ENCODE measurements at places on chromosomes 1 and 21. TPM values are rescaled to one million over a fixed set of nuclear protein-coding genes. Genes with fewer than 3 reads are reported as not detected.

DNA sequence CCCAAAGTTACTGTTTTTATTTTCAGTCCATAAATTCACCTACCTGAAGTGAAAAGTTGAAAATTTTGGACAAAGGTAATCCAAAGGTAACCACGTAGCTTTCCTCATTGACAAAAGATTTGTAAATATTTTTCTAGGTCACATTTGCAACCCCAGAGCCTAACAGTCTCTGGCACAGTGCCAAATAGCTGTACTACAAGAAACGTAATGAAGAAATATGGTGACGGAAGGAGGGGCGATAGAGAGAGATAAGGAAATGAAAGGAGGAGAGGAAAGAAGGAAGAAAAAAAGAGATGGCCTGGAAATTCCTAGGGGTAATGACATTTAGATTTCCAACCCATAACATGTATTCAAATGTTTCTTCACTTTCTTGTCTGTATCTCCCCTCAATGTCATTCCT is 159.4 kb downstream of the BARHL2 start:
- H3K27ac ChIP-seq, result no peak overlapping the region
- no peak for DNase-seq
- no peak overlapping the region for H3K4me3 ChIP-seq
- H3K36me3 ChIP-seq, result no peaks in the 10 kb centered on the region

DNA sequence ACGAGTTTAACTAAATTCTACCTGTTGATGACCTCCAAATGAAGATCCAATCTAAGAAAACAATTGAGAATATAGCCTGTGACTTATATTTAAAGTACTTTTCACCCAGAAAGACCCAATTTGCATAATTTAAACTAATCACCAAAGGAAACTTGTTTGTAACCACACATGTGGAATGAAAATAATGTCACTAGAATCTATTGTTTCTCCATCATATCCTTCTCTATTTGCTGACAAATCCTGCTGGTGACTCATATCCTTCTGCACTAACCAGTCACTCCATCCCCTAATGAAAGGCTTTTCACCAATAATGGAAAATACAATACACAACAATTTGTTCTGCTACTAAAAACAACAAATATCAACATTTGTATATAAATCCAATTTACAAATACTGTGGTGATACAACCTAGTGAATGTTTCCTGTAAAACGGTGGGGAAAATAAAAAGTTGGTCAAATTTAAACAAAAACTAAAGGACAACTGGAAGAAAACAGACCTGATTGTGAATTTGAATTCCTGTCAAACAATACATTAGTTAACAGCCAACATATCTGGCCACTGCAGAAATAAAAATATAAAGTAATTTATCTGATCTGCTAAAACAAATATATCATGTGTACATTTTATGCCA is 6.5 kb downstream of the PTP4A2 start:
- peak overlapping the region; percentile 43 for H3K27ac ChIP-seq
- no peaks in the 10 kb centered on the region for H3K27me3 ChIP-seq

- peak; percentile 37 for DNase-seq
- H3K27me3 ChIP-seq, result no peaks in the 10 kb centered on the region
- peak overlapping the region; percentile 99 for H3K4me3 ChIP-seq
- H3K4me1 ChIP-seq, result peaks cover 12% of the 10 kb centered on the region
Observed at GRCh38 chr1:205210756-205211168, 740 bp downstream of the DSTYK start.

GRCh38 chr1:5254131-5254725 is 599.8 kb downstream of the AJAP1 start:
- no peak overlapping the region for H3K4me3 ChIP-seq
- no peak overlapping the region for H3K27ac ChIP-seq
- H3K4me1 ChIP-seq, result no peaks in the 10 kb centered on the region
- H3K27me3 ChIP-seq, result no peaks in the 10 kb centered on the region
- H3K36me3 ChIP-seq, result no peaks in the 10 kb centered on the region
- DNase-seq, result no peak

- H3K36me3 ChIP-seq, result no peaks in the 10 kb centered on the region
- DNase-seq, result no peak
- no peaks in the 10 kb centered on the region for H3K27me3 ChIP-seq
- H3K27ac ChIP-seq, result no peak overlapping the region
Observed at GRCh38 chr21:25925936-25926335, 191.2 kb downstream of the GABPA start.

GRCh38 chr1:20380616-20381035 is 90.0 kb downstream of the VWA5B1 start:
- no peaks in the 10 kb centered on the region for H3K36me3 ChIP-seq

DNA sequence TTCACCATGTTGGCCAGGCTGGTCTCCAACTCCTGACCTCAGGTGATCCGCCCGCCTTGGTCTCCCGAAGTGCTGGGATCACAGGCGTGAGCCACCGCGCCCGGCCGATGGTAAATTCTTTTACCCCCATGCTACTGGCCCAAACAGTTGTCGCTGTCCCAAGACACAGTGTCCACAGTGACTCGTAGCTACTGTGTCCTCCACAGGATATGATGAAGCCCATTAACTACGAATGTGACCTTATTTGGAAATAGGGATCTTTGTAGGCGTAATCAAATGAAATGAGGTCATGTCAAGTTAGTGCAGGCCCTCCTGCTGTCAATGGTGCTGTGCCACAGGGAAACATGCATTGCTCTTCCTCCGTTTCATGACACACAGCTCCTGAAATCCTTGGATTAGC is 8.5 kb downstream of the FNDC10 start:
- H3K4me1 ChIP-seq, result no peaks in the 10 kb centered on the region
- no peaks in the 10 kb centered on the region for H3K36me3 ChIP-seq
- no peak overlapping the region for H3K27ac ChIP-seq
- no peak for DNase-seq

- no peak overlapping the region for H3K27ac ChIP-seq
- no peaks in the 10 kb centered on the region for H3K36me3 ChIP-seq
- DNase-seq, result no peak
- H3K4me3 ChIP-seq, result no peak overlapping the region
- H3K27me3 ChIP-seq, result no peaks in the 10 kb centered on the region
- peaks cover 8% of the 10 kb centered on the region for H3K4me1 ChIP-seq
Observed at GRCh38 chr1:19708567-19709110, 44.0 kb downstream of the HTR6 start.

DNA sequence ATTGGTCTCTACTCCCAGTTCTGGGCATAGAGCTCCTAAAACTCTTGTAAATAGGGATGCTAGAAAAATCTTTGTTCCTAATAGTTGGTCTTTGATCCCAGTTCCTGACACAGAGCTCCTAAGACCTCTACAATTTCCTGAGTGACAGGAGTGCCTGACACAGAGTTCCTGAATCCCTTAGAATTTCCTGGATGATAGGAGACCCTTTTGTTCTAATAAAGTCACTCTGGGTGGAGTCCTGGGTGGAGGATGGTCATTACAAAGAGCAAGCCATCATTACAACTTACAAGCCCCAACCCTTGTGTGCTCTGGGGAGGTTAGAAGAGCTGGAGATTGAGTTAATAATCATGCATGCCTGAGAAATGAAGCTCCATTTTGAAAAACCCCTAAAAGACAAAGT is 58.4 kb downstream of the ZZZ3 start:
- no peaks in the 10 kb centered on the region for H3K4me1 ChIP-seq
- no peaks in the 10 kb centered on the region for H3K27me3 ChIP-seq
- peaks cover 7% of the 10 kb centered on the region for H3K36me3 ChIP-seq
- no peak overlapping the region for H3K4me3 ChIP-seq
- no peak for DNase-seq

- no peaks in the 10 kb centered on the region for H3K4me1 ChIP-seq
- H3K4me3 ChIP-seq, result no peak overlapping the region
- no peaks in the 10 kb centered on the region for H3K27me3 ChIP-seq
- H3K36me3 ChIP-seq, result peaks cover 64% of the 10 kb centered on the region
Observed at GRCh38 chr1:206479183-206480125, 9.2 kb downstream of the IKBKE start.

GRCh38 chr1:242623119-242623518 is 98.6 kb upstream of the PLD5 start:
- no peaks in the 10 kb centered on the region for H3K36me3 ChIP-seq
- no peaks in the 10 kb centered on the region for H3K27me3 ChIP-seq
- H3K4me1 ChIP-seq, result no peaks in the 10 kb centered on the region
- no peak for DNase-seq
- H3K4me3 ChIP-seq, result no peak overlapping the region

- no peaks in the 10 kb centered on the region for H3K27me3 ChIP-seq
- H3K27ac ChIP-seq, result peak within 1 kb of the TSS; percentile 93
- DNase-seq, result peak; percentile 80
- peak within 1 kb of the TSS; percentile 98 for H3K4me3 ChIP-seq
- H3K4me1 ChIP-seq, result peaks cover 47% of the 10 kb centered on the region
Observed at GRCh38 chr1:1013105-1013921, at the start of gene ISG15. TSS of gene ISG15 (plus strand) at chr1:1013497. CDS start at chr1:1013574, 77 bp downstream.

DNA sequence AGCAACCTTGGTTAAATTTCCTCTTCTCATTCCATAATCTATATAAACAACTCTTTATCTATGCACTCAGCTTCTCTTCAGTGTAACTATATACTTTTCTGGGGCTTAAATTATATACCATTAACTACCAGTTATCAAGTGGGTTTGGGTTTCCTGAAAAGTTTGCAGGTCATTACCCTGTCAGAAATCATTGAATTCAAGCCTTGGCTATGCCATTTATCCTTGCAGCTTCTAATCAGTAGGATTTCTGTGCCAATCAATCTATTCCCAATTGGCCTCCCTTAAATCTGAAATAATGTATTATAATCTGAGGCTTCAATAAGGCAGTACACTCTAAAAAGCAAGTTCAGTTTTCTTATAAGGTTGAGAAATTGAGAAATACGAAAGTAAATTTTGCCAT is 466.5 kb downstream of the NCAM2 start:
- no peaks in the 10 kb centered on the region for H3K36me3 ChIP-seq
- H3K27me3 ChIP-seq, result no peaks in the 10 kb centered on the region
- H3K4me3 ChIP-seq, result no peak overlapping the region
- no peak for DNase-seq
- no peak overlapping the region for H3K27ac ChIP-seq

GRCh38 chr1:235473806-235474205 is 30.4 kb downstream of the B3GALNT2 start:
- no peak overlapping the region for H3K4me3 ChIP-seq
- DNase-seq, result no peak

Gene THEMIS2
- 122 TPM for total RNA-seq

Gene FCRLA
- total RNA-seq, result 0.90 TPM

Gene UMODL1
- total RNA-seq, result not detected

Gene RCAN3
- total RNA-seq, result 4.5 TPM
